ENCODE measurements at places on chromosomes 16 and 17.

DNA sequence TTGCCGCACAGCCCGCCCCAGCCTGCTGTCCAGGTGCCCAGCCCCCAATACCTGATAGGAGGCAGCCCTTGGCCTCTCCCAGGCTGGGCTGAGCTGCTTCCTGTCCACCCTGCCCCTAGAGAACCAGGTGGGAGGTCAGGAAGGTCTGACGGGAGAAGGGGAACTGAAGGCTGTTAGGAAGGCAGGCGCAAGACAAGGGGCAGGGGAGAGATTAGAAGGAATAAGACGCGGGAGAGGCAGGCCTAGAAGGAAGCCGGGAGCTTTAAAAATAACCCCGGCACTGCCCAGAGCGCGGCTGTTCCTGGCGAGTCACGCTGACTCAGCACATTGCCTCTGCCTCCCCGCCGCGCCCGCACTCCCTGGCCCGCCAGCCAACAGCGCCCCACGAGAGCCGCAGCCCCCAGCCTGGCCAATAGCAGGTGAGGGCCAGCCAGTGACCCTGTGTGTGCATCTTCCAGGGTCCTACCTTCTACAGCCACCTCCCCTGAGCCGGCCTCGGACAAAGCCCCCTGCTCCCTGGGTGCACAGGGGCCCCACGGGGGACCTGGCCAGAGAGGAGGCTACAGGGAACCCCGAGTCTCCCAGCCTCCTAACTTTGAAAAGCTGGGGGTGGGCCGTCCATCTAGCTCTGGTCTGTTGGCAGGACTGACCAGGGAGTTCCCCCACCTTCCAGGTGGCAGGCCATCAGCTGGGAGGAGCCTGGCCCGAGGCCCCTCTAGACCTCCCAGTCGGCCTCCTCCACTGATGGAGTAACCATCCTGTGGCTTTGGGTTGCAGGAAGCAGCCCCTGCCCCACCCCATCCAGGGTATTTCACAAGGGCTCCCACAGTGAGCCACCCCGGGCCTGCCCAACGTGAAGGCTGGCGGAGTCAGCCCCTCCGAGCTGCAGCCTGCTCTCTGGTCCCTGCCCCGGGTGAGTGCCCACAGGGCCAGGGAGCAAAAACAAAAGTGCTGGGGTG, 4.0 kb downstream of the MAFG start:
- peak; percentile 40 for DNase-seq

DNA sequence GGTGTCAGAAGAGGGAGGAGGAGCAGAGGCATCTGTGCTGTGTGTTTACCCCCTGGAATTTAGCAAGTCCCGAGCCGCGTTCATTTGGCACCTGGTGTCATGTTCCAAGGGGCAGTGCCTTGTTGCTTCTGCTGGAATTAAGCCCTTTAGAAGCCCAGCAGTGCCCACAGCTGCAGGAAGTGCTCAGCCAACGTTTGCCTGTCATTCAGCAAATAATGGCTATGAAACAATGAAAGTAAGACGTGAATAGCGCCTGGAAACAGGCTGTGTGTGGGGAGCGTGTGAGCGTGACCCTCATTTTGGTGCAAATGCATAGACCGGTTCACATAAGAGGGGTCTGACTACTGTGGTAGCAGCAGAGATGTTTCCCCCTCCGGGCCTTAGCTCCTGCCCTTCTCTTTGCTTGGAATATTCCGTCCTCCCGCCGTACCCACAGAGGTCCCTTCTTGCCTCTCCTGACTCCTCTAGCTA, 5.8 kb upstream of the ATP2C2 start:
- DNase-seq = peak; percentile 30

- no peak for DNase-seq
These were observed 84.3 kb downstream of the KSR1 start for GRCh38 chr17:27540318-27541101.

GRCh38 chr17:16406742-16407674, 8.4 kb upstream of the TRPV2 start:
- DNase-seq = no peak

DNA sequence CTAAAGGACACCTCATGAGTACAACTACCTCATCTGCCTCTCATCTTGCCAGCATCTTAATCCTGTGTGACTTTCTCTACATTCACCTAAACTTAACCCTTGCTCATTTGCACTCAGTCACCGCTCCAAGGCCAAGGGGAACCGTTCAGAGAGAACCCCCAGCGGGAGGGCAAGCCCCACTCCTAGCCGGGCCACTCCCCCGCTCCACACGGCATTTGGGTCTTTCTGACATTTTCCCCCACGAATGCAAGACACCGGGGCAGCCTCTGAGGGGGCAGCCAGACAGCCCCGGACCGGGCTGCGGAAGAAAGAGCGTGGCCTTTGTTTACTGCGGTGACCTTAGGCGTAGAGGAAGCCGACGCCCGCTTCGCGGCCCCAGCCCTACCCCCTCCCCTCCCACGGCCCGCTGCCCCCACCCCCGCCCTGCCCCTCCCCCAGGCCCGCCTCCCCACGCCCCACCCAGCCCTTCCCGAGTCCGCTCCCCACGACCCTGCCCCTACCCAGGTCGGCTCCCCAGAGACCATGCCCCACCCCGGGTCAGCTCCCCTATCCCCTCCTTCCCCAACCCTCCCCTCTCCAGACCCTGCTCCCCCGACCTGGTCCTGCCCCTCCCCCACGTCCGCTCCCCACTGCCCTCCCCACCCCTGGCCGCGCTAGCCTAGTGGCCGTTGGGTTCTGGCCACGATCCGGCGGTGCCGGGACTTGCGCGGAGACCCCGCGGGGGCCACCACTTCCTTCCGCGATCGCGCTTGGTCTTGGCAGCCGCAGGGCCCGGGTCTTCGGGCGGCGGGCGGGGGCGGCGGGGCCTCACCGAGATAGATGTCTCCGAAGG, 789 bp downstream of the CSNK1D start:
- no peak for DNase-seq
